ENCODE measurements at places on chromosomes 12 and 14.

DNA sequence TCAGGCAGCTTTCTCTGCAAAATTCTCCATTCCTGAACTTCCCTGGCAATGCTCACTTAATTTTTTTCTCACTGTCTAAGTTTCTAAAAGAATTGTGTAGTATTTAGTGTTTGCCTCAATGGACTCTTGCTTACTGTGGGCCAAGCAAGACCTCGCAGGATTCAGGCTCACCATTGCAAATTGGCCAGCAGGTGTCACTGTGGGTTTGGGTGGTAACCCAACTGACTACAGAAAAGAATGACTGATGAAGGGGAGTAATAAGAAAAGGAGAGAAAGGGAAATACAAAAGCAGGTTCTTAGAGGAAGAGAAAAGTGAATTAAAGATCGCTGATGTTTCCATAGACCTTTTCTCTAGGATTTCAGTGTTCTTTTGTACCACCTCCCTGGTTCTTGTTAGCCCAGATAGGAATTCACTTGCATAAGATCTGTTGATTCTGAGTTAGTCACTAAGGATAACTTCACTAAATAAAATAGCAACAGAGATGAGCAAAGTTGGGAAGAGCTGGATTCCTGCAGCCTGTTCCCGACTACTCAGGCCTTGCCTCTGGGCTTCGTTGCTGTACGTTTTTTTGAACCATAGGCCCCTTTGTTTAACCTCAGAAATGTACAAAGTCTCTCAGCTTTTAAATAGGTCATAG, 386.5 kb upstream of the DDHD1 start:
- DNase-seq: peak; percentile 89

DNA sequence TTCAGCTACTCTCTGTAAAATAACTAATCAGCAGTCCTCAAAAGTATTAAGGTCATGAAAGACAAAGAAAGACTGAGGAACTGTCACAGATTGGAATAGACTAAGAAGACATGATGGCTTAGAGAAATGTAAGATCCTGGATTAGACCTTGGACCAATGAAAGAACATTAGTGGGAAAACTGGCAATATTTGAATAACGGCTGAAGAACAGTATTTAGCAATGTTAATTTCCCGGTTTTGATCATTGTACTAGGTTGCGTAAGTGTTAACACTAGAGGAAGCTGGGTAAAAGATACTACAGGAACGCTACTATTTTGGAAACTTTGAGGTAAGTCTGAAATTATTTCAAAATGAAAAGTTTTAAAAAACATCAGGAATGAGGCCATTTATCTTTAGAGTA, 98.8 kb upstream of the RESF1 start:
- DNase-seq: no peak

- DNase-seq: no peak
These were observed 27.4 kb upstream of the A2M start for GRCh38 chr12:9143137-9143536.

DNA sequence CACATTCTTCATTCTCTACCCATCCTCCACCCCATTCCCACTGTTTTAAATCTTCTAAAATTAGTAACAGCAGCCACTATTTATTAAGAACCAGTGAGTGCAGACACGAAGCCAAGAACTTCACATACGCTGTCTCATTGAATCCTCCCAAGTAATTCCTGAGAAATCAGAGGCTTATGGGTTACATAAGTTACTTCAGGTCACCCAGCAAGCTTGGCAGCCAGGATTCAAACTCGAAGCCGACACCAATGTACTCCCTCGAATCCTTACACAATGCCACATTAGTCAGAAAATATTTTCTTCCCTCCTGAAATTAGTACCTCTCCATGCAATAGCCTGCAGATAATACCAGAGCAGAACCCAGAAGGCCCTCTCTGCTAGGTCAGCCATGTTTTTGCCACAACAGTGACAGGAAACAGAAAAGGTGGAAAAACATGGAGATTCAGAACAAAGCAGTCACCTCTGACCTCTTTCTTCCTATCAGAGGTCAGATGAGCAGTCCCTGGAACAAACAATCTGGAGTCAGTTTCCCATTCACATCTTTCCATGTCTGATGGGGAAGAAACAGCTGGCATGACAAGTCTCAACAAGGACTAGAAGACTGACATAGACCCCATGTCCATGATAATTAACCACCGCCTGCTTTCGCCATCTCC, 16.4 kb downstream of the NID2 start:
- no peak for DNase-seq

DNA sequence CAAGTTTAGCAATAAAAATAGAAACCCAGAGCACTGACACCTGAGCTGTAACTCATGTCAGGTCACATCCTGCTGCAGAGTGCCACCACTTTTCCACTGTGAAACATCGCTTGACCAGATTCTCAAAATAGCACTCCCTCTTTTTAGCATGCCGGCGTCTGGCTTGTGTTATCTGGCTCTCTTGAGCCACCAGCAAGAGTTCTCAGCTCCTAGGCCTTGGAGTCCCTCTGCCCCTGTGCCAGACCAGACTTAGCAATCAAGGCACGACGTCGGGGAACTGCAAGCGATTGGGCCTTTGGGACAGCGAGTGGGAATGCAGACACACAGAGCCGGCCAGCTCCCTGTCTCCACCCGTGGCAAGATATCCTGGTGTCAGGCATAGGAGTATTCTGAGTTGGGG, 52.5 kb downstream of the SPIC start:
- no peak for DNase-seq

DNA sequence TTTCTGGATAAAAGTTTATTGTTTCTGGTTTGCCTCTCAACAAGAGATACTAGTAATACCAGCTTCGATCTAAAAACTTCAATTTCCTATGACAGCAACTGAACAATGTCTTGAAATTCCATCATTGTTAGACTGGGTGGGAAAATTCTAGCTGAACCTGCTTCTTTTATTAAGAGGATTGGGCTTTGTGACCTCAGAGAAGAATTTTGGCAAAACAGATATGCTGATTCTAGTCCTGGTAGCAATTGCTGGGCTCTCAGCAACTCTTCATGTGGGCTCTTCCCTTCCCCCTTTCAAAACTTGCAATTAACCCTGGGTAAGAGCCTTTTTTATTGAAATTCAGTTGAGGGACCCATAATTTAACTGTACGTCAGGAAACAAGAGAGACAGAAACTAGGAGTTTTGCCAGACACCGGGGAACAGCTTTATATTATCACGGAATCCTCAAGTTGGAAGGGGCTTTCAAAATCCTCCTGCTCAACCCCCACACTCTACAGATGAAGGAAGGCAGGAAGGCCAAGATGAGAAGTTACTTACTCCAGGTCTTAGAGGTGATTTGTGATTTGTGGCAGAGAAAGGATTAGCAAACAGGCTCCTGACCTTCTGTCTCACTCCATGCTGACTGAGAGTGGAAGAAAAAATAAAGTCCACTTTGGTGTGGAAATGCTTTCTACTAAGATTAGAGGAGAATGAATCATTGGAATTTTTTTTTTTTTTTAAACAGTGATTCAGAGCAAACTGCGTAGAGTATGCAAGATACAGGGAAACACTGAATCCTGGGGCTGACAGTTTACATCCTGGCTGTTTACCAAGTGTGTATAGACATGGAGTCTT, 239.0 kb upstream of the ATP2B1 start:
- no peak for DNase-seq

- DNase-seq: no peak
These were observed 201.6 kb upstream of the TMEM260 start for GRCh38 chr14:56378046-56378445.

- no peak for DNase-seq
These were observed 7.7 kb downstream of the SLC39A5 start for GRCh38 chr12:56237552-56237951.

GRCh38 chr12:116918464-116918863, 7.7 kb downstream of the FBXW8 start:
- no peak for DNase-seq

GRCh38 chr12:64456119-64456518, 4.2 kb downstream of the TBK1 start:
- no peak for DNase-seq

DNA sequence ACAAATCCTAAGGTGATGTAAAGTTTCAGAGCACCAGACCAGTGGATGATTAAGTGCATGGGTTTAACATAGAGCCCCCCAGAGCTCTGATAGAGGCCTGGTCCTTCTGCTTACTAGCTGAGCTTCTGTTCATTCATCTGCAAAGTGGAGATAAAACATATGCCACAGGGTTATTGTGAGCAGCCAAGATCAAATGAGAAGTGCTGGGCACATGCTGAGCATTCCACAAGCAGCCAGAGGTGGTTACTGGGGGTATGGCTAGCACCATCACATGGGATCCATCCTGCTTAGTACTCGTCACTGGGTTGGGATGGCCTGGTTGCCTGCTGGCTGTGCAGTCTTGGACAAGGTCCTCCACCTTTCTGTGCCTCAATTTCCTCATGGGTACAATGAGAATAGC, 18.0 kb upstream of the SMUG1 start:
- no peak for DNase-seq

DNA sequence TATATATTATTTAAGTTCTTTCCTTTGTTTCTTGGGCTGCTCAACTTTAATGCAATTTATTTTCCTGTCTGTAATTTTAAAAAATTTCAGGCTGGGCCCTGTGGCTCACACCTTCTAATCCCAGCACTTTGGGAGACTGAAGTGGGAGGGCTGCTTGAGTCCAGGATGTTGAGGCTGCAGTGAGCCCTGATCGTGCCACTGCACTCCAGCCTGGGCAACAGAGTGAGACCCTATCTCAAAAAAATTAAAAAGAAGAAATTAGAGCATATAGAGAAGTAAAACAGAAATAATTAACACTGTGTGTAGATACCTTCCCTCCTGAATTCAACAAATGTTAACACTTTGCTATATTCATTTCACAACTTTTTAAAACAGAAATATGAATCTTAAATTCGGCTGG, 74.2 kb downstream of the DENND5B start:
- DNase-seq: no peak

- no peak for DNase-seq
These were observed 71.3 kb downstream of the FLRT2 start for GRCh38 chr14:85601246-85601645.

DNA sequence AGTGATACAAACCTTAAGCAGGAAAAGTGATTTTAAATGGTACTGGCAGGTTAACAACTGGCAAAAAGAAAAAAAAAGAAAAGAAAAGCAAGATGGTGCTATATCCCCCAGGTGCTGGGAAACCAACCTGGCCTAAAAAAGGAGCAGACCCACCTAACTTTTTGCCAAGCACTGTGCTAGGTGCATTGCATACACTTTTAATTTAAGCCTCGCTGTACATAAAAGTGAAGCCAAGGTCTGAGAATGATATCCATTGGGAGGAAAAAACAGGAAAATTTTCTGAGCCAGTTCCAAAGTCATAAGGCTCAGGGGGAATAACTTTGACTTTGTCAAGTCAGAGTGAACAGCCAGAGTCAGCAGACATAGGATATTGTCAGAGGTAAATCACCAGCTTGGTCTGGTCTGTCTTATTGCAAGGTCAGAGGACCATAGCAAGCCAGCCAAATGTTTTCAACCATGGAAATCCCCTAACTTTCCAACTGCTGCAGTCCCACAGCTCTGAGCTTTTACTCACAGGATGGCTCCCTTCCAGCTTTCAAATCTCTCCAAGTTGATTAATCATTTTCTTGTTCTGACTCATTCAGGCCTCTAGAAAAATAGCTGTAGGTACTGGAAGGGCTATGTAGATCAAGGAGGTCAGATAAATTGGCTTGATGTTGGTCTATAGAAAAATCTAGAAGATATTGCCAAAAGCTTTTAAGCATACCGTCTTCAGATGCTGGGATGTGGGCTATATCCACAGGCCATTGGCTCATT, 412.9 kb downstream of the RAD51B start:
- peak; percentile 79 for DNase-seq

DNA sequence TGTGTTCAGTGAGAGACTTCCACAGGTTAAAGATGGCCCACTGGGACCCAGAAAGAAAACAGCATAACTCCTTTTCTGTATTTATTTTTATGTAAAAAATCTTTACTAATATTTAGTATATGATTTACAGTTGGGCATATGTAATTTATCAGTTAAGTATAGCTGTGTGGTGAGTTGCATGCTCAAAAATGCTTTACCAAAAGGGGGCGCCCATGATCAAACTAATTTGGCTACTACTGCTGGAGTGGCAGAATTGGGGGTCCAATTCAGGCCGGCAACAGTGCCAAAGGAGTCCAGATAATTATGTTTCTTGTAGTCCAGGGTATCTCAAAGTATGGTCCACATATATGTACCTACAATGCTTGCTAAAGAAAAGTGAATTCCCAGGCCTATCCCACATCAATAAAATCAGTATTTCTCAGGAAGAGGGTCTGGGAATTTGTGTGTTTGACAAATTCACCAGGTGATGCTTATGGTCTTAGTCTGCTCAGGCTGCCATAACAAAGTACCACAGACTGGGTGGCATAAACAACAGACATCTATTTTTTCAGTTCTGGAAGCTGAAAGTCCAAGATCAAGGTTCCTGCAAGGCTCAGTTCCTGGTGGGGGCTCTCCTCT, 152.0 kb downstream of the KTN1 start:
- DNase-seq: no peak

DNA sequence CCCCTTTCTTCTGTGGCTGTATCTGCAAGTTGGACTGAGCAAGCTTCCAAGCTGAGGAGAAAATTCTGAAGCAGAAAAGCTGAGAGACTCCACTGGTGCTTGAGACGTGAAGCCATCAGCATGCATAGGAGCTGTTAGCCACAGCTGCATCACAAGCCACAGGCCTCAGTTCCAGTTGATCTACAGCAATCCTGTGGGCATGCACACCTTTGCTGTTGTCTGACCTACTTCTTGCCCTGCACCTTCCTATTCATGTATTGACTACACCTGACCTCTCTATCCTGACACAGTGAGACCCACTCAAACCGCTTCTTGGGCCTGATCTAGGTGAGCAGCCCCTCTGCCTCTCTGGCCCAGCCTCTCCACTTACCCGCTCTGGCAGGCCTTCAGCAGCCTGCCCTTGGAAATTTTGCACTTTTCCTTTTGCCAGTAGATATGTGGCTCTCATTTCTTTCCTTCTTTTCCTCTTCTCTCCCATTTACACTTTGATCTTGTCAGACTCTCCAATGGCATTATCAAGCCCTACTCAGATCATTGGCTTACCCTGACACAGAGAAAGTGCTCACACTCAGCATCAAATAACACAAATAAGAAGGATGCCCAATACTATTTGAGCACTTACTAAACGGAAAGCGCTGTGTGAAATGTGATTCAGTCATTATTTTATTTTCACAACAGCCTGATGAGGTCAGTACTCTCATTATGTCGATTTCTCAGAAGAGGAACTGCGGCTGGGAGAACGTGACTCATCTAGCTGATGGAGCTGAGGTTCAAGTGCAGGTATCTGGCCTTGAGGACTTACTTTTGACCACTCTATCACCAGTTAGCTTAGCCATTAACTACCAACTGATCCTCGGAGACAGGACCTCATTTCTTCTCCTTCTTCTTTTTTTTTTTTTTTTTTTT, 21.9 kb upstream of the PTGR2 start:
- no peak for DNase-seq

DNA sequence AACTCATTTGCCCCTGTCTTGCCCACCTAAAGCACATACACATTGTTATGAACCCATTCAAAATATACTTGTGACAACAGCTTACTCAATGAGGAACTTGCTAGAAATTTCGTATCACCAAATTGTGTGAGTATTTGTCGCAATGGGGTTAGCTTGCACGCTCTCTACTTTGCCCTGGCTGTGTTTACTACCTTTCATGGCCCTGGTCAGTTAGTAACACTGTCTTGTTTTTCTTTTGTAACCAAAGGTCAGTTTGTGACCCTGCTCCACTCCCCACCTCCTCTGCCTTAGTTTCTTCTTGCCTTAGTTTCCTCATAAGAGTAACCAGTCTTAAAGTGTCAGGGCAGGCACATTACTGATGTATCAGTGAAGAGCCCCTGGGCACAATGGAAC, 205.8 kb upstream of the EEA1 start:
- no peak for DNase-seq

GRCh38 chr14:98035396-98035795, 1236.6 kb downstream of the BCL11B start:
- DNase-seq: no peak
